ENCODE measurements at places on chromosomes 1 and 21. TPM values are rescaled to one million over a fixed set of nuclear protein-coding genes. Genes with fewer than 3 reads are reported as not detected.

Gene MEGF6
- 6.9 TPM for total RNA-seq

Gene GBP5
- total RNA-seq = 0.34 TPM

Gene SPOCD1
- 6.2 TPM for total RNA-seq

Gene HHIPL2
- total RNA-seq = under 0.01 TPM

Gene VSIG8
- total RNA-seq = under 0.01 TPM

Gene EDARADD
- total RNA-seq = not detected

Gene NHLH2
- total RNA-seq = not detected

Gene PPIAL4G
- not detected for total RNA-seq

Gene RNU1-1
- total RNA-seq = under 0.01 TPM

Gene LHX8
- not detected for total RNA-seq

Gene CRB1
- not detected for total RNA-seq

Gene CFHR2
- not detected for total RNA-seq

Gene CDCA8
- 24.3 TPM for total RNA-seq

Gene SNAP47
- total RNA-seq = 37.1 TPM

Gene PRKAA2
- under 0.01 TPM for total RNA-seq

Gene ZNF326
- total RNA-seq = 14.9 TPM

Gene DDR2
- total RNA-seq = 70.0 TPM

Gene SHISA4
- 18.5 TPM for total RNA-seq

Gene TUFT1
- total RNA-seq = 16.3 TPM

Gene LENEP
- 1.7 TPM for total RNA-seq
